Heart right ventricle (tissue), 16 donors: ENCODE measurements at places on chromosomes 13 and 19.

DNA sequence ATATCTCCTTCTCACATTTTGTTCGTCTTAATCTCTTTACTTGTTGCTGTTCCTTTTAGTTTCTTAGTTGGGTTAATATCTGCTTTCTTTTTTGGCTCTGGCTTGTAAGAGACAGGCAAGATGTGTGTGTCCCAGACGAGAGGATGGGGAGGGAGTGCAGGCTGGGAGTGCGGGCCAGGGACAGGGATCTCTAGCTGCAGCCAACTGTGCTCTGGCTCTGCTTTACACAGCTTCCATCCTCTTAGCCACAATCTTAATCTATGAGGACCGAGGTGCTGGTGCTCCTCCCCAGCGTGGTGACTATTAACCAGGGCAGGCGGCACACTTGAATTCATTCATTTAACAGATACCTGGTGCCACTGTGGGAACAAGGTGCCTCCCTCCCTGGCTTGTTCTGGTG is 70.9 kb upstream of the WASF3 start:
- no peak for DNase-seq

DNA sequence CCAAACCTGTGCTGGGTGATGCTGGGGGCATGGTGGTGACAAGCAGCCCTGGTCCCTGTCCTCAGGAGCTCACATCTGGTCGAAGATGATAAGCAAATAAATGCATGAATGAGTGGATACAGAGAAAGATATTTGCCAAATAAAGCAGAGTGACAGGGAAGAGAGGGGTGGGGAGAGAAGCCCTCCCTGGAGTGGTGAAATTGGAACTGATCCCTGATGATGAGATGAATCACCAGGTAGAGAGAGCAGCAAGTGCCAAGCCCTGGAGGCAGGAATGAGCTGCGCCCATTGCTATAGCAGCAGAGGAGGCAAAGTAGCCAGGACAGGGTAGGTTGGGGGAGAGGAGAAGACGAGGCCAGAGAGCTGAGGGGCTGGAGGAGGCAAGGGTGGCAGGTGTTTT is 13.7 kb downstream of the FXYD5 start:
- DNase-seq = no peak

GRCh38 chr13:89930861-89931260 is 1416.6 kb upstream of the MIR17HG start:
- no peak for DNase-seq

DNA sequence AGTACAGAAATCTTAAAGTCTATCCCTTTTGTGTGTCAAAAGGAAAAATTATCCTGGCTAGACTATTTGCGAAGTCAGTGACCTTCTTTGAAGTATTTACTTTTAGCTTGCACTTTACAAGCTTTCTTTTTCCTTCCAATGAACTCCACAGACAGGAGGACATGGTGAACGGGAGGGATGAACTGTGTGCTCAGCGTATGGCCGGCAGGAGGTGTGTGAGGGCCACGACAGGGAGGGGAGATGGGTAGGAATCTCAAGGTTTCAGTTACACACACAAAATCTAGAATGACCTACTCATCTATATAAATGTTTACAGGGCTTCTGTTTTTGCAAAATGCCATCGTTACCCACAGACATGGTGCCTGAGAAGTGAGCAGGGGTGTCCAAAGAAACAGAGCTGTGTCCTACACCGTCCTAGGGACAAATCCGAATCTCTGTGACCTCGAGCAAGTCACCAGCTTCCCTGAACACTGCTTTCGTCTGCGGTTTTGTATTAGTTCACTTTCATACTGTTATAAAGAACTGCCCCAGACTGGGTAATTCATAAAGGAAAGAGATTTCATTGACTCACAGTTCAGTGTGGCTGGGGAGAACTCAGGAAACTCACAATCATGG is 537.2 kb downstream of the LIG4 start:
- no peak for DNase-seq
